ENCODE measurements at places on chromosomes 12 and 14. TPM values are rescaled to one million over a fixed set of nuclear protein-coding genes. Genes with fewer than 3 reads are reported as not detected.
A peak's percentile ranks its signal among the peaks of the same experiment; 100 is the strongest.

DNA sequence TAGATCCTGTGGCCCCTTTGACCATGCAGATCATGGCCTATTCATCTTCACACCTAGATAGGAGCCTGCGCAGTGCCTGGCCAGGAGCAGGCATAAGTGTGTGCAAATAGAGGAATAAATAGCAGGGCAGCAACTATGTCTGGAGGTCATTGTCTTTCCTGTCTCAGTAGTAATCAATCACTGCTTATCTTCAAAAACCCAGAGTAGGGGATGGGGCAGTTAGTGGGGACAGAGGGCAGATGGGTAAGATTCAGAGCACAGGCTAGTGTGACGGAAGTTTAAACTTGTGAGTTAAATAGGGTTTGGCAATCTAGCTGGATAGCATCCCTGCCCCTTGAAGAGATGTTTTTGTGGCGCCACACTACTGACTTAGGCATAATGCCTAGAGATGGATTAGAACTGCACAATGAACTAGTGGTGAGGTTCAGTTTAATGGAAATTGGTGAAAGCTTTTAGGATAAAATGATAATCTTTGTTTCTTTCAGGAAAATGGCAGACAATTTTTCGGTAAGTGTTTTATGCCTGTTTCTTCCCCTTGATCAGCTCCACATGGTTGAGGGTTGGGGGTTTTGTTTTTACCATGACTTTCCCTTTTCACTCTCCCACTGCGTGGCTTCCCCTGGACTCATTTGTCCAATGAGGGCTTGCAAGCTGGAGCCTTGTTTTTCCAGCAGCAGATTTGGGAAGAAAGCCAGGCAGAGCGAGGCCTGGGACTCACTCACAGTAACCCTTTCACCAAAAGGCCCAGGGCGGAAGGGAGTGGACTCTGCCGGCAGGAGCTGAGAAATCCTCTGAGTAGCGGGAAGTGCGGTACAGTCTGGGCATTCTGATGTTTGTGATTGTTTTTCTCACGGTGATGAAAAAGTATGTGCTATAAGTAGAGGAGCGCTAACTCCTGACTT is 8.1 kb downstream of the LGALS3 start:
- DNase-seq, result peak; percentile 87

GRCh38 chr12:108753976-108754375 is 22.7 kb upstream of the CORO1C start:
- DNase-seq, result no peak

- DNase-seq, result no peak
Measured at GRCh38 chr14:58398495-58398894, 2.8 kb downstream of the TOMM20L start.

DNA sequence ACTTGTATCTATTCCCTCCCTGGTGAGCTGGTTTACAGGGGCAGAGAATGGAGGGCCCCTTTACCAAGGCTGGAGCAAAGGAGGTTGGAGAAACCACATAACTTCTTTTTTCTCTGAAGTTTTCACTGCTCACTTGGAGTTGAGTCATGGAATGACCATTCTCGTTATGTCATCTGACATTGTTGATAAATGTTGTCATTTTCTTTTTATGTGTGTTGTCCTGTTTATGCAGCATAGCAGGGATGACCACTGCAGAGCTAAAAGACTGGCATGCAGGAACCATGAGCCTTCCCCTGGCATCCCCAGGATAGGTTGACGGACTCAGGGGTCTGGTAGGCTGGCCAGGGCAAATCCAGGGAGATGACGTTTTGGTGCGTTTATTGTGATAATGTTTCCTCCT is 256.8 kb upstream of the DDHD1 start:
- DNase-seq, result no peak

DNA sequence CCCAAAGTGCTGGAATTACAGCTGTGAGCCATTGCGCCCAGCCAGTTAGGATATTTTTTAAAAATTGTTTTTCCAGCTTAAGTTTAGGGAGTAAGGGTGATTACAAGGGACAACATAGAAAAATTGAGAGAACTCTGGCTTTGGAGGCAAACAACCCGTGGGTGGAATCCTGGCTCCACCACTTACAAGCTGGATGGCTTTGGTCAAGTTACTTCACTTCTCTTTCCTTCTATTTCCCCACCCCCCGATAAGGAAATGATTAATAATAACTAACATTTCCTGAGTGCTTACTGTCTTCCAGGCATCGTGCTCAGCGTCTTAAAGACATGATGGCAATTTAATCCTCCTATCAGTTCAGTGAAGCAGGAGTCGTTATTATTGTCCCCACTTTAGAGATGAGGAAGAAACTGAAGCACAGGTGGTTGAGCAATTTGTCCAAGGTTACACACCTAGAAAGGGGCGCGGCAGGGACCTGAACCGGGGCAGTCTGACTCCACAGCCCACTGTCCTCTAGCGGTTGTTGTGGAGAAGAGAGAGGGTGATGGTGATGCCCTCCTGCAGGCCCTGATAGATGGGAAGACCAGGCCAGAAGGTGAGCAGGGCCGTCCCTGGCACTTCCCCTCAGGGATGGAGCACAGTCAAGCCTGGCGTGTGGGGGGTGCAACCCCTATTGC is 16.7 kb upstream of the FAIM2 start:
- no peak for DNase-seq

DNA sequence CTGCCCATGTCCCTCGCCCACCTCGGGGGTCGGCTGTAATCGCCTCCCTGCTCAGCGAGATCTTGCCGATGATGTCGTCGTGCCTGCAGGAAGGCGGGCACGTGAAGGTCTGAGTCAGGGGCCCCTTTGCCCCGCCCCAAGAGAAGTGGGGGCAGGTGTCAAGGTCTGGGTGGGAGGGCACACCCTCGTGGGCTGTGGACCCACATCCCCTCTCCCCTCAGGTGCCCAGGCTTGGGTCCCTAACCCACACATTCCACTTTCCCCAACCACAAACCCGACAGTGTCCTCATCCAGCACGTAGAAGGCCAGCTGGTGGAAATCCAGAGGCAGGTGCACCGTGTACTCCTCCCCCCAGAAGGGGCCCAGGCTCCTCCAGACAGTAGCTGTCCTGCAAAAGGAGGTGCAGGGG is 7.8 kb downstream of the RASAL1 start:
- DNase-seq, result no peak

DNA sequence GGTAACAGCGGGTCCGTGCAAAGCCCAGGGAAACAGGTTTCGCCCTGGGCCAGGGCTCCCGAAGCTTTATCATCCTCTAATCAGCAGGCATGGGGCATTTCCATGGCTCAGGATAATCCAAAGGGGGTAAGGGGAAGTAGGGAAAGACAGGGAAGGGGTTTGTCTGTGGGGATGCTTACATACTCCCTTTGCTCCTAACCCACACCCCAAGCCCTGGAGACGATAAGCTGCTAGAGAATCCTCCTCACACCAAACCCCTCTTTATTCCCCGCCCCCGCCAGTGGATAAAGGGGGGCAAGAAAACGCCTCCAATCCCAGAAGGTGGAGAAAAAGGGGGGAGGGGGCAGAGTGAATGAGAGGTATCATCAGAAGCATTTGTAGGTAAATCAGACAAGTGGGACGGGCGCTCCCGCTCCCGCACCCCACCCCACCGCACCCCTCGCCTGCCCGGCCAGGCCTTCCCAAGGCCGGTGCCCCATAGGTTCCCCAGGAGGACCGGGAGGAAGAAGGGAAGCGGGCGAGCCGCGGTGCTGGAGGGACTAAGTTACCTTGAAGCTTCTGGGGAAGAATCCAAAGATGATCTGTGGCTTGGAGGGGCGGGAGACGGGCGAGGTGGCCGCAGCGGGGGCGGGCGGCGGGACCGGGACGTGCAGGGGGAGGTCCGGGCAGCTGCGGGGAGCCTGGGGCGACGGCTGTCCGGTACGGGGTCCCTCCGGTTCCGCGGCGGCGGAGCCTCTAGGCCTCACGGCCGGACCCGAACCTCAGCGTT is 762 bp downstream of the PPP2R5E start:
- DNase-seq, result no peak

- no peak for DNase-seq
Measured at GRCh38 chr14:49971156-49972130, 78.6 kb downstream of the ARF6 start.

DNA sequence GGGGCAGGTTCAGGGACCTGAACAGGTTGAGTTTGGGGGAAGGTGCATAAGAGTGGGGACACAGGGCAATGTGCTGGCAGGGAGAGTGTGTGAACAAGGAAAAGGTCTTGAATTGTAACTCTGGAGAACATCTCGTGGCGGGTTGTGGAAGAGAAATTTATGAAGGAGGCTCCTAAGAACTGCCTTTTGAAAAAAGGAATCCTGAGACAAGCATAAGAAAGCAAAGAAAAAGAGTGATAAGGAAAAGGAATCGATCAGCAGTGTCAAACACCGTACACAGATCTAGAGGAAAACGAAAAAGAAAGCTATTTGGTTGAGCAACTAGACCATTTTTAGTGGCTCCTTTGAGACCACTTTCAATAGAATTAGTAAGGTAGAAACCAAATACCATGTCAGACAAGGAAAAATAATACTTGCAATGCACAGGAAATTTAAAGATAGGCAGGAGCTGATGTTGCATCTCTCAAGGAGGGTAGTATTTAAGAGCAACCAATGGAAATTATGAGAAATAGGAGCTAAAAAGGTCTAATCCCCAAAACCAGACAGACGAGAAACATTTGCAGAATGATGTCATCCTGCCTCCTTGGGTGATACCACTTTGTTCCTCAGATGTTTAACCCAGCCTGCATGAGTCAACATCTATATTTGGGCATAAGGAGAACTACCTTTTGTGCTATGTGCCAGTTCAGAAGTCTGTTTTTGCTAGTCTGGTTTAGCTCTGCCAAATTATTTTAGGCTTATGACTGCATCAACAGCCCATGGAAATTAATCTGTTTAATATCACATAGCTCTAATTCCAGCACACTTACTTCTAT is 64.5 kb upstream of the STK38L start:
- no peak for DNase-seq

DNA sequence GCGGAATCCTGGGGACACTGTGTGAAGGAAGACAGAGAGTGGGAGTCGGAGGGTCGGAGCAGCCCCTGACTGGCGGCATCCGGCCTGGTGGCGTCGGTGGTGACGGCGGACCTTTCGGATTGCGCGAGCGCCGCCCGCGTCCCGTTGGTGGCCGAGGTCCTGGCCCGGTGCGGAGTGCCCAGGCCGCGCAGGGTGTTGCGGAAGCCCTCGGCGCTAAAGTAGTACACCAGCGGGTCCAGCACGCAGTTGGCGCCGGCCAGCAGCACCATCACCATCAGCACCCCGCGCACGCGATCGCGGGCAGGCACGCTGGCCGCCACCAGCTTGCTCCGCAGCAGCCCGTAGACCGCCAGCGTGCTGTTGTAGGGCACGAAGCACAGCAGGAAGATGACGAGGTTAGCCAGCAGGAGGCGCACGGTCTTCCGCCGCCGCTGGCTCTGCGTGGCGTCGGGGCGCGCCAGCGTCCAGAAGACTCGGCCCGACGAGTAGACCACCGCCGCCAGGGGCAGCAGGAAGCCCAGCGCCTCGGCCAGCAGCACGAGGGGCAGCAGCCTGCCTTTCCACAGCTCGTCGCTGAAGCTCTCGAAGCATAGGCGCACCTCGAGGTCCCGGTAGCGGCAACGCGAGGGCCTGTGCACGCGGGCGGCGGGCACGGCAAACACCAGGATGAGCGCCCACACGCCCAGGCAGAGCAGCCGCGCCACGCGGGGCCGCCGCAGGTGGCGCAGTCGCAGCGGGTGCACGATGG is 13.1 kb upstream of the CHD4 start:
- no peak for DNase-seq

- DNase-seq, result no peak
Measured at GRCh38 chr12:128008341-128008740, 258.6 kb upstream of the TMEM132C start.

GRCh38 chr14:82159624-82160023 is 626.0 kb upstream of the SEL1L start:
- no peak for DNase-seq

GRCh38 chr12:42886160-42886559 is 296.6 kb upstream of the PRICKLE1 start:
- no peak for DNase-seq

- peak; percentile 54 for DNase-seq
Measured at GRCh38 chr14:23633160-23633701, 2.9 kb upstream of the DHRS2 start.

GRCh38 chr14:99460793-99461192 is 19.9 kb downstream of the SETD3 start:
- DNase-seq, result no peak

DNA sequence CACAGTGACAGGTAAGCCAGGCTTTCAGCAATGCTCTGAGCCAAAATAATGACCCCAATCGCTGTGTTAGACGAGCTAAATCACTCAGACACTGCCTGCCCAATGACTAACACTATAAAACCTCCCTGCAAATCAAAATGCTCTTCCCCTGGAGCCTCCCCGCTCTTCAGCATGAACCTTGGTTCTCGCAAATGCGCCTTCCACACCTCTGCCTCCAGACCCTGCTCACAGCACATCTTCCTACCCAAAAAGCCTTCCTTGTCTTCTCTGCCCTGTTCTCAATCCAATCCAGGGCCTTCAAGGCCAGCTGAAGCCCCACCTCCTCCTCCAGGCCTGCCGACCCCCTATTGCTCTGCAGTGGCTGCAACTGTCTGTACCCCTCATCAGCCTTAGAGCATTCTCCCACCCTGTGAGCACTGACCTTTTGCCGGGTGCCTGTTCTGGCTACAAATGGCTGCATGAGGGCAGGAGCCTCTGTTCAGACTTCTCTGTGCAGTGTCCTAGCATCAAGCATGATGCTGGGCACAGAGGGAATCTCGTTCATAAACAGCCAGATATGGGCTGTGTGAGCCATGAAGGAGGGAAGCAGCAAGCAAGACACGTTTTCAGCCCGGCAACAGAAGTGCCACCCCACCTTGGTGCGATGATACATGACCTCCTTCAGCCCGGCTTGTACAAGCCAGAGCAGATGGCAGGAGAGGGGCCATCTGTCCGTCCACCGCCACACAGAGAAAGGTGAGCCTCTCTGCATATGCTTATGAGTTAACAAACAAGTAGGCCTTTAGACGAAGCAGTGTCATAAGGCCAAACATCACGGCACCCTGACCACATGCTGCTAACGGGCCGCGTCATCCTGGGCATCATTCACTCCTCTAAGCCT is 64.5 kb upstream of the DDX11 start:
- DNase-seq, result no peak

GRCh38 chr14:55713486-55713885 is 133.5 kb downstream of the KTN1 start:
- DNase-seq, result no peak

- no peak for DNase-seq
Measured at GRCh38 chr12:27911397-27911796, 61.1 kb downstream of the PTHLH start.

The ZDHHC22 gene
- 0.13 TPM for total RNA-seq

The IFNG-AS1 gene
- not detected for total RNA-seq

The RTN1 gene
- total RNA-seq, result not detected

The NGB gene
- total RNA-seq, result not detected

The CCDC63 gene
- not detected for total RNA-seq

The PTPN21 gene
- 2.4 TPM for total RNA-seq

The HRK gene
- total RNA-seq, result 11.9 TPM

The NAV3 gene
- 56.6 TPM for total RNA-seq

All from SK-MEL-5 (cell line).